ENCODE measurements at places on chromosomes 12 and 14.

GRCh38 chr12:75771023-75771422, 259.6 kb upstream of the KRR1 start:
- no peak for DNase-seq

DNA sequence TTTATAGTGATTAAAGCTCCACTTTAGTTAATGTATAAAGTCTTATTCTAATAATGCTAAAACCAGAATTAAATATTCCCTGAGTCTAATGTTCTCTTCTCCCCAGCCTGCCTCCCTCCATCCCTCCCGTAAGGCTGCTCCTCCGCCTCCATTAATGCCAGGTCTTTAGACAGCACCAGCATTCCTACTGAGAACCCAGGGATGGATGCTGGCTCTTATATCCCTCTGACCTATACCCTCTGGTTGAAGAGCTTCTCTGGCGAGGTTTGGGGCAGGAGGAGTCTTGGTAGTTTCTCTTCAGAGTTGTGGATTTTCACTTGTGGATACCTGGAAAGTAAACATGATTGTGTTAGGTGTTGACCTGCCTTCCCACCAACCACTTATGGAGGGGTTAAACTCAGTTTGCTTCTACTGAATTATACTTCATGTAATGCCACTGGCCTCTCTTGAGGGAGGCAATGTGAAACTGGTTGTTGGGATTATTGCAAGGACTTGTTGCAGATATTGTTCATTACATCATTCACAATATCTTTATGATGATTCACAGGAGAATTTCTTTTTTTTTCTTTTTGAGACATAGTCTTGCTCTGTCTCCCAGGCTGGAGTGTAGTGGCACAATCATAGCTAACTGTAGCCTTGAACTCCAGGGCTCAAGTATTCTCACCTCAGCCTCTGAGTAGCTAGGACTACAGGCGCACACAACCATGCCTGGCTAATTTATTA, 11.1 kb upstream of the SMAGP start:
- DNase-seq: peak; percentile 35

DNA sequence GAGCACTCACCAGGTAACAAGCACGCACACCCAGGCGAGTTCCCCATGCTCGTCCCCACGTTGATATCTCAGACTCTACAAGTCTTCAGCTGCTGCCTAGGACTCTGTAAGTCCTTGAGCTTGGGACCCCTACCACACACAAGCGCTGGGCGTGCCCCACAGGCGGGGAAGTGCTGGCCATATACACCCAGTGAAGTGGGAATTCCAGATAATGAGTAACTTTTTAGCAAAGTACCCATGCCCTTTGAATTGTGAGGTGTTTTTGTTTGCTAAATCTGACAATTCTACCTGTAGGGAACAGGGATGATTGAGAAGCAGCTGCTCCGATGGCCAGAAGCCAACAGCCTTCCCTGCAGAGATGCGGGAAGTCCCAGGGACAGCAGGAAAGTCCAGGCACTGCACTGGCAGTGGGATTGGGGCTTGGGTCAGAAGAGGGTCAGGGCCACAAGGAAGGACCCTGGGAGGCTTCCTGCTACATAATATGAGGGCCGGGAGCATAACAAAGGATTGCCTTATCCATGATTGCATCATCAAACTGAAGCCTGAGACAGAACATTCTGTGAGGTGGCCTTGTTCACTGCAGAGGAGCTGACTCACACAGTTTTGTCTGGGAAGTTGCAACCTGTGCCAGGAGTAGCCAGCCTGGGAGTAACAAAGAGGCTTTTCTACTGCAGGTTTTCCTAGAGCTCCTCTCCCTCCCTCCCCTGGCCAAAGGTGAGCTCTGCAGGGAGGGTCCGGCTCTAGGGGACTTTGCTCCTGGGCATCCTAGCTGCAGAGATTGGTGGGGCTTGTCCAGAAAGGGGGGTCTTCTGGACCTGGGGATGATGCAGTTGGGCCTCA, 13.2 kb upstream of the SERPINA3 start:
- DNase-seq: peak; percentile 83

GRCh38 chr14:96538097-96538989, 36.2 kb downstream of the PAPOLA start:
- no peak for DNase-seq

GRCh38 chr12:123150275-123150743, 581 bp downstream of the PITPNM2 start:
- peak; percentile 47 for DNase-seq

GRCh38 chr12:91400271-91400670, 217.7 kb upstream of the DCN start:
- no peak for DNase-seq

- DNase-seq: no peak
These were observed 979 bp upstream of the BIN2 start for GRCh38 chr12:51324953-51325352.

- no peak for DNase-seq
These were observed 39.7 kb upstream of the VCPKMT start for GRCh38 chr14:50156111-50156510.

- no peak for DNase-seq
These were observed 157.4 kb upstream of the TMEM260 start for GRCh38 chr14:56422221-56422620.

- no peak for DNase-seq
These were observed 154.4 kb downstream of the TTC7B start for GRCh38 chr14:90661866-90662265.

DNA sequence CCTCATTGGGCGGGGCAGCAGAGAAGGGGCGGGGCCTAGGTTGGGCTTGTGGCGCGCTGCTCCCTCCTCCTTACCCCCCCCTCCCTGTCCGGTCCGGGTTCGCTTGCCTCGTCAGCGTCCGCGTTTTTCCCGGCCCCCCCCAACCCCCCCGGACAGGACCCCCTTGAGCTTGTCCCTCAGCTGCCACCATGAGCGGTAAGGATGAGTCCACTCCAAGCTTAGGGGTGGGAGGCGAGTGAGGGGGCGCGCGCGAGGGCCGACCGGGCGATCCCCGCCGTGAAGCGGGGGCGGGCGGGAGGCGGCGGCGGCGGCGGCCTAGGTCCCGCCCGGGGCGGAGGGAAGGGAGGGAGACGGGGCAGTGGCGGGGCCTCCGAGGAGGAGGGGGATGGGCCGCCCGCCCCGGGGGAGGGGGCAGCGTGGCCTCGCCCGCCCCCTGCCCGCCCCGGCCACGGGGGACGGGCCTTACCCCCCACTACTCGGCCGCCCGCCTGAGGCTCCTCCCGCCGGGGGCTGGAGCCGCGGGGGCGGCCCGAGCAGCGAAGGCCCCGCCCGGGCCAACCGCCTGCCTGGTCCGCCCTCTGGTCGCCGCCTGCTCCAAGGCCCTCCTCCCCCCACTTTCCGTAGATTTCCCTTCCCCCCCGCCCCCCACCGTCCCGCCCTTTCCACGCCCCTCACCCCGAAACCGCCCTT, at the start of gene SP1:
SP1 (plus strand) TSS at position 73 of the 690 bp plus-strand sequence; CDS start at position 189, 116 bp downstream.
- peak; percentile 78 for DNase-seq

DNA sequence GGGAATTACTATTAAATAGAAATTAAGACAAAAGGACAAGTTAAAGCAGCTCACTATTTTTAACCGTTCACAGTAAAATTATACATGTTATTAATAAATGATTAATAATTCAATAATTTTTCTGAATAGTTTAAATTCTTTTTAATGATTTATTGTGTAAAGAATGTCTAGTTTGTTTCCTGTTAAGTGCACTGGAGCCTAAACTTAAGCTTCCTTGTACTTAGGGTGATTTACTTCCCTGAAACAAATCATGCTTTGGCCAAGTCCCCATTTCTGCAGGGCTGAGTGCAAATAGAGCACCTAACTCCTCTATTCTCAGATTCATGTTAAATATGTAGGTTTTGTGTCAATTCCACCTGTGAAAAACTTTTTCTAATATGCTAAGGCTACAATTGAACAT, 188.9 kb upstream of the PDZRN4 start:
- no peak for DNase-seq

DNA sequence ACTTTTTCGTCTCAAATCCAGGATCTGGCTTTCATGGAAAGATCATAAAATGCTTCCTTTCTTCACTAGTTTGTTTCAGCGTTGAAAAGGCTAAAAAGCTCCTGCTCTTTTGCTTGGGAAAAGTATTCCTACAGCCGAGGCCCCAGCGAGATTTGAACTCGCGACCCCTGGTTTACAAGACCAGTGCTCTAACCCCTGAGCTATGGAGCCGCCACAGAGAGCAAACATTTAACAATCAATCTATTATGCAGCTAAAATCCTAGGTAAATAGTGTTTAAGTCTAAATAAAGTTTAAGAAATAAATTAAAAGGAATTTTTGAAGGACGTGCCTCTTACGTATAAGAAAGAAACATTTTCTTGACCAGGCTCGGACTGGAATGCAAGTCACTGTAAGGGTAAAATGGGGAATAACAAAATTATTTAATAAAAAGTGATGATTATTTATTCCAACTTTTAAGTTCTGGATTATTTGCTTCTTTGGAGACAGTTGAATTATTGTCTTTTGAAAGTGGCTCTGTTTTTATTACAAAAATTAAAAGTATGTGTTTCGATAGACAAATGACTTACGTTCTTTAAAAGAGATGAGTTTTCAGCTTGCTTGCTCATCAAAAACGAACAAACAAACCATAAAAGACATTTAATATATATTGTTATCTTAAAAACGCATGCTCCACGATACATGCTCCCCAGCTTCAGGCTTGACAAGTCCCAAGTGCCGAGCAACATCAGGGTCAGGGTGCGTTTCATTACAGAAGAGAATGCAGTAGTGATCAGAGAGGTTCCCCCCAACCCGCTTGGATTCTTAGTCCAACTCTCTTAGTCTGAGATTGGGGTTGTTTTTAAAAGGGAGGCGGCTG, 10.2 kb downstream of the OR6S1 start:
- DNase-seq: no peak

DNA sequence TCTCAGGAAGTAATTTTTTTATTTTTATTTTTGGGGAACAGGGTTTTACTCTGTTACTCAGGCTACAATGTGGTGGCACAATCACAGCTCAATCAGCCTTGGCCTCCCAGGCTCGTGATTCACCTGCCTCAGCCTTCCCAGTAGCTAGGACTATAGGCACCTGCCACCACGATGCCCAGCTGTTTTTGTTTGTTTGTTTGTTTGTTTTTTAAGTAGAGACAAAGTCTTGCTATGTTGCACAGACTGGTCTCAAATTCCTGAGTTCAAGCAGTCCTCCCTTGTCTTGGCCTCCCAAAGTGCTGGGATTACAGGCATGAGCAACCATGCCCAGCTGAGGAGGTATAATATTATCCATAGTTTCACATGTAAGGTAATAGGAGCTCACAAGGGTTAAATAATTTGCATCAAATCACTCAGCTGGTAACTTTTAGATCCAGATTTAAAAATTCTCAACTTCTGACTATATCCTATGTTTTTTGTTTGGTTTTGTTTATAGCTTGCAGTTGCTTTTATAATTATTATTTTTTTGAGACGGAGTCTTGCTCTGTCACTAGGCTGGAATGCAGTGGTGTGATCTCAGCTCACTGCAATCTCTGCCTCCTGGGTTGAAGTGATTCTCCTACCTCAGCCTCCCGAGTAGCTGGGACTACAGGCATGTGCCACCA, 629.3 kb downstream of the DIO2 start:
- no peak for DNase-seq

DNA sequence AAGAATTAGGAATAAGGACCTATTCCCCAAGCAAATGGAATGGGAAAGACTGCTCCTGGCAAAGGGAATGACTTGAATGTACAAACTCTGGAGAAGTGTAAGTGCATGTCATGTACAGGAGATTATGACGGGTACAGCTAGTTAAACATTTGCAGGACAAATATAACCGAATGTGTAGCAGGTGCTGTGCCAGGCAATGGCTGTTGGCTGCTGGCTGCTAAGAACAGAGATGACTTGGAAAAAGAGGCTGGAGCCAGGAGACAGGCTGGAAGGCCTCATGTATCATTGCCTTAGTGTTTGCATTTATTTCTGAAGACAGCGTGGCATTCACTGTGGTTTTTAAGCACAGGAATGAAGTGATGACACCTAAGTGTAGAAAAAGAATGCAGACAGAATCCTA, 136.8 kb downstream of the TTC8 start:
- DNase-seq: no peak

GRCh38 chr12:64110864-64111263, 111.2 kb downstream of the KICS2 start:
- DNase-seq: no peak

DNA sequence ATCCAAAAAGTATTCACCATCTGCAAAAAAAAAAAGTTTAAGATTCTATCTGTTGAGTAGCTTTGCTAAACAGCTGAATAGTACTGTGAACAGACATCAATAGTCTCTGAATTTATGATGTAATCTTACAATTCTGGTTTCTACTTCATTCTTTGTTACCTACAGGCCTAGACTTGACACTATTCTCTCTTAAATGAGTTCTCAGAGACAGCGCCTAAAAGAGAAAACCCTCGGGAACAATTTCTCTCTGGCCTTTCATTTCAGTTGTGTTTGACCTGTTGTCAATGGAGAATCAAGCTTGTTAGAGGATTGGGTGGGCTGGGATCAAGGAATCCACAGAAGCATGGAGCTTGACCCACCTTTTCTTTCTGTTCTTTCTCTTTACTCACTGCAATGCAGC, 5.9 kb upstream of the TWF1 start:
- no peak for DNase-seq

GRCh38 chr12:57224973-57225679, 4.4 kb upstream of the SHMT2 start:
- DNase-seq: no peak

DNA sequence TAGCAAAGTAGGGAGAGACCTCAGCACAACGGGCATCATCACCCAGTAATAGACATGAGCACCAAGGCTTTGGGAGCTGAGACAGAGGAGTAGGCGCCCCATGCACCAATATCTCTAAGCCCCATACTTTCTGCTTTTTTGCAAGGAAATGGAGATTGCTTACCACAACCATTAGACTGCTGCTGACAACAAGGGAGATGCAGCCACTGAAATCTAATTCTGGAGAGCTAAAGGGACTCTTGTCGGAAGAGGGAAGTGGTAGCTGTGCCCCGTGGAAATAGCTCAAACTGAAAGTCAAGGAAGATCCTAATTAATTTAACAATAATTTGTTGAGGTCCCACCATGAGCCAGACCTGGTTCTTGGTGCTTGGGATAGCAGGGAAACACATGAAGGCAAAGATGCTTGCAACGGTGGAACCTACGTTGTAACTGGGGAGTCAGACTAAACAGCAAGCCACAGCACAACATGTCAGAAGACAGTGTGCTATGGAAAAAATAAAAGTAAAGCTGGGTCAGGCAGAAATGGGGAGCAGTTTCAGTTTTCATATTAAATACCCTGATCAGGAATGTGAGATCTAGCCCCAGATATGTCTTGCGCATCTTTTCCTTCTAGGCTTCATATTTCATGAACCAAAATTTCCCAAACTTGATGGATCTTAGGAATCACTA, 1131.0 kb downstream of the BCL11B start:
- no peak for DNase-seq

DNA sequence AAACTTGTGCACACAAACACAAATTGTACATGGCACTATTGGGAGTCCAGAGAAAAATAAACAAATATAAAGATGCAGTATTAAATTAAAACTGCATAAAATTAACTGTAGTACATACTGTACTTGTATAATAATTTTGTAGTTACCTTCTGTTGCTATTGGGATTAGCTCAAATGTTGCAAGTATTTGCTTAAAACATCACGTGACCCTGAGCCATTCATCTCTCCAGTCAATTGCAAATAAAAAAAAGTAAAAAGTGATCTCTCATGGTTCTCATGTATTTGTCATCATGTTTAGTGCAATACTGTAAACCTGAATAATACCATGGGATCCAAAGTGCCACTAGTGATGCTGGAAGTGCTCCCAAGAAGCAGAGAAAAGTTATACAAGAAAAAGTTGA, 88.1 kb upstream of the NAV3 start:
- no peak for DNase-seq

- DNase-seq: no peak
These were observed 239.3 kb downstream of the ANO2 start for GRCh38 chr12:5705791-5706190.
